ENCODE measurements at places on chromosomes 2 and 18.

GRCh38 chr2:22037274-22037673, 913.5 kb downstream of the TDRD15 start:
- DNase-seq: no peak

GRCh38 chr18:41829647-41830516, 125.2 kb upstream of the PIK3C3 start:
- no peak for DNase-seq

DNA sequence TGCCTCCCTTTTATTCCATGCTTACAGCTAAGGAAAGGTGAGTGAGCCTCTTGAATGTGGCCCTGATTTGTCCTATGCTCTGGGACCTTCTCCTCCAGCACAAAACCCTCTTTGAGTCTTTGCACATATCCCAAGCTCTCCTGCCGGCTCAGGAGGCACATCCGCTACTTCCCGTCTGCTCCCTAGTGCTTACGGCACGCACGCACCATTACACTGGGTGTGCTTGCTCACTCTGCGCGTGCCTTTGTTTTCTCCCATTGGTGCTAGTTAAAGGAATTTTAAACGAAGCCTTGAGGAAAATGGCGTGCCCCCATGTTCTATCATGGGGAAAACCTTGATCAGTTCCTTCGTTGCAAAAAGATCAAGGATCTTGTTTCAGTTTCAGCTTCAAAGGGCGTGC, 7.9 kb upstream of the DGKD start:
- DNase-seq: no peak

DNA sequence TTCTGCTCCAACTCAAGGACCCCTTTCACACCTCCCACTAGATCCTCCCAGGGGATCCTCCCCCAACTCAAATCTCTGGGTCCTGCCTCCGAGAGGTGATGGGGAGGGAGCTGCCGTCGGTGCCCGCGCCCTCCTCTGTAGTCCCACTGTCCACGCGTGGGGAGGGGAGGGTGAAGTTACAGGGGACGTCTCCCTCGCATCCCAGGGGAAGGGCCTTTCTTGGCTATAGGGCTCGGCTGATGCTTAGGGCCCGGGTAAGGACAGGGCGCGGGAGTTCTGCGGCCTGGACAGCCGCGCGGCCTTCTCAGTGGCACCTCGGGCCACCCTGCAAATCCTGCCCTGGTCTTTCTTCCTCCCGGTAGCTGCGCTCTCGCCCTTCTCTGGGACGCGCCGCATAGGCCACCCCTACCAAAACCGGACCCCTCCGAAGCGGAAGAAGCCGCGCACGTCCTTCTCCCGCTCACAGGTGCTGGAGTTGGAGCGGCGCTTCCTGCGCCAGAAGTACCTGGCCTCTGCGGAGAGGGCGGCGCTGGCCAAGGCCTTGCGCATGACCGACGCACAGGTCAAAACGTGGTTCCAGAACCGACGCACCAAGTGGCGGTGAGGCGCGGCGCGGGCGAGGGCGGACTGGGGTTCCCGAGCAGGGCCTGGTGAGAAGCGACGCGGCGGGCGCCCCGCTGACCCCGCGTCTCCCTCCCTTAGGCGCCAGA, 1.2 kb downstream of the TLX2 start:
- no peak for DNase-seq

GRCh38 chr2:52135235-52135634, 1103.3 kb upstream of the NRXN1 start:
- no peak for DNase-seq

GRCh38 chr2:195533771-195534642, 123.0 kb upstream of the SLC39A10 start:
- DNase-seq: peak; percentile 90

Measured in coronary artery (tissue), 2 donors.